Stimulated activated CD4-positive, alpha-beta T cell treated with anti-CD3 and anti-CD28 coated beads, Interleukin-12 subunit alpha, Interleukin-12 subunit beta, amount 100 ng/mL, for 48 hours (primary cell): ENCODE measurements at places on chromosomes 7 and 10.

GRCh38 chr10:78389419-78389818, 355.8 kb downstream of the RPS24 start:
- no peak for DNase-seq

GRCh38 chr10:123241391-123242141, 87.4 kb downstream of the BUB3 start:
- DNase-seq = no peak

DNA sequence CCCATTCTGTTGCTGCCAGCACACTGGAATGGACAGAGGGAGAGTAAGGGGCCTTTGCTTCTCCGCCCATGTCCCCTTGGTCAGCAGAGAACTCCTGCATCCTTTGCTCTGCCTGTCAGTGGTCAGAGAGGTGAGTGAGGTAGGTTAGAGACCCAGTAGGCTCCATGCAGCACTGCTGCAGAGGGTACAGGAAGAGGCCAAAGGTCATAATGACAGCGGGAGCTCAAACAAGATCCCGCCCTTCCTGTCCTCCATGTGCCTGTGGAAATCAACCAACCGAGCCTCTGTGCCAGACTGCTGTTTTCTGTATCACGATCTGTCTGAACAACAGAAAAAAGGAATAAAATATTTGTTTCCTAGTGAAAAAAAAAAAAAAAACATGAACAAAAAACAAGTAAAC, 81.4 kb downstream of the ZNF33B start:
- DNase-seq = no peak

GRCh38 chr10:113498997-113499396, 53.9 kb upstream of the HABP2 start:
- DNase-seq = no peak

- no peak for DNase-seq
These were observed 149.8 kb downstream of the GNAT3 start for GRCh38 chr7:80362010-80362618.

- no peak for DNase-seq
These were observed 25.3 kb upstream of the PPP2R2D start for GRCh38 chr10:131875501-131875900.

DNA sequence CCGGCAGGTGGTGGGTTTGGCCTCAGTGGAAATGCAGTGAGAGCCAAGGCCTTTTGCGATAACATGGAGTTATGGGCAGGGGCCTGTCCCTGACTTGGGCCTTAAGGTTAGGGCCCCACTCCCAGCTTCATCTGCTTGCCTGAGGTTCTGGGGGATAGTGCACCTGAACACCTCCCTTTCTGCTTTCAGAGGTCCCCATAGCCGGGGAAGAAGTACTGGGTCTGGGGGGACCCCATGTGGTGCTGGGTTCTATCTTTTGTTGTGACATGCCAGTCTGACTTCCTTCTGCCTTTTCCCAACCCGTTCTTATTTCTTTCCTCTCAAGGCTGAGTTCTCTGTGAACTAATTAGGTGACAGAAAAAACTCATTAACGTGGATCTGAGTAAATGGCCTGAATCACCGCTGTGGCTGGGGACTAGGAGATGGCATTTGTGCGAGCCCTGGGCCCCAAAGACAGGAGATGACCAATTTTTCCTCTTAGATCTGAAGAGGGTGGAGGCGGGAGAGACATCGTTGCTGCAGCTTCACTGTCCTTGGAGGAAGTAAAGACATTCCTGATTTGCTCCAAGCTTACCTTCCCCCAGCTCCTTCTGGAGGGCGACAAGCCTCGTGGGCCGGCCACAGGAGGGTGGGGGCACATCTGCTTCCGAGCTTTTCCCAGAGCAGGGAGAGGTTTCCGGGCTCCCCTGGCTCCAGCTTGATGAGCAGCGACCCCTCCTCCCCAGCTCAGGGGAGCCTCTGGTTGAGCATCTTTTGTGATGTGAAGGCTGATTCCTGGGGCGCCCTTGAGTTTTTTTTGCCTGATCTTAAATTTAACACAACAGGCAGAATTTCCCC, 2.0 kb downstream of the AGAP3 start:
- DNase-seq = no peak

DNA sequence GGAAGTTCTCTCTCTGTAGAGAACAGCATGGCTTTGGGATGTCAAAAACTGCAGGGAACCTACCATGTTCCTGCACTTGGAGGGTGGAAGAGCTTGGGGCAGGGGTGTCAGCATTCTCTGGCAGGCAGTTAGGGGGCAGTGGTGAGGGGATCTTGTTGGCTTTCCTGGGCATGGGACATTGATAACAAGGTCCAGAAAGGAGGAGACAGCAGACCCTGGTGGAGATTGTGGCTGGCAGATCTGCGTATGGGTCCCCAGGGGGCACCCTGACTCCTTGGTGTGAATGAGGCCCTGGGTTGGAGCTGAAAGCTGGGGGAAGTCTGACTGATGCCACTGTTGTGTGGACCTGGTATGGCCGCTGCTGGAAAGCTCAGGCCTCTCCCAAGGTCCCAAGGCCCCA, 22.9 kb upstream of the CAMK2B start:
- no peak for DNase-seq

- DNase-seq = no peak
These were observed 15.4 kb upstream of the VDAC2 start for GRCh38 chr10:75195035-75195763.

DNA sequence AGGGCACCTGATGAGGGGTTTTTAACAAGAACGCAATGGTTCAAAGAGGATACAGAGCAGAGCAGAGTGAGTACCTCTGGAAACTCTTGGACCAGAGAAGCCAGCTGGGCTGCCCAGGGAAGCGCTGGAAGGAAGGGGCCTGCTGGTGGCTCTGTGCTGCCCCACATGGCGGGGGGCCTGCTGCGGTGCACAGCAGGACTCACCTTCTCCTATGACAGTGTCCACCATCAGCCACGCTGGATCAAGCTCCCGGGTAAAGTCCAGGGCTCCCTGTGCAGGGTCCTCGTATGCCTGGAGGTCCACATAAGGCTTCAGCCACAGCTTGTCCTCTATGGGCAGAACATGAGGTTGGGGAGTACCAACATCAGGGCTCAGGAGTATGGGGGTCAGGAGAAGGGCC, 12.5 kb downstream of the EPHA1 start:
- no peak for DNase-seq

DNA sequence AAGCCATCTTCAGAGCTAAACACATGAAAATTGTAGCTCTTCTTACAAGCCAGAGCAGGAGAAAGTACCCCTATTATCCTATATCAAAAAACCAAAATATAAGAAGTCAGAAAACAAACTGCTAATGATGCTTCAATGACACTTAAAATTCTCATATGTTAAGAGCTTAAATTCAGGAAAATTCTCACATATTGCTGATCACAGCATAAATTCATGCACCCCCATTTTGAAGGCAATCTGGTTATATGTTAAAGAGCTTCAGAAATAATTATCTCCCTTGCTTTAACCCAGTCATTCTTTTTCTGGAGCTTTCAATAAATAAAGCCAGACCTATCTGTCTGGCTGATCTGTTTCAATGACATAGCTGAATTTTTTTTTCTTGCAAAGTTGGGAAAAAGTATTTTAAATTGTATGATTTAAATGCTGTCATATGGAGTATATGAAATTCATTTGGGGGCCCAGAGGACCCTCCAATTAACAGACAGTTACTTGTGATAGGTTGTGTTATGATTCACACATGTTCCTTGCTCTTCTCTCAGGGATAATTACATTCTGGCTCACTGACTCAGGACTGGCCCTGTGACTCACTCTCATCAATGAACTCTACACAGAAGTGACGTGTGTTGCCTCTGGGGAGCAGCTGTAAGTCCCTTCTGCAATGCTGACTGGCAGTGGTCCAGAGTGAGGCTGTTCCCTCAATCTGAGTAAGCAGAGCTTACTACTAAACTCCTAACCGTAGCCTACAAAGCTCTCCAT, 85.2 kb downstream of the HGF start:
- DNase-seq = no peak

- no peak for DNase-seq
These were observed 49.5 kb downstream of the WAPL start for GRCh38 chr10:86472061-86472460.

GRCh38 chr10:72093450-72093849, 5.1 kb upstream of the SPOCK2 start:
- no peak for DNase-seq

- no peak for DNase-seq
These were observed 276.8 kb downstream of the DNAJB9 start for GRCh38 chr7:108846471-108846870.

DNA sequence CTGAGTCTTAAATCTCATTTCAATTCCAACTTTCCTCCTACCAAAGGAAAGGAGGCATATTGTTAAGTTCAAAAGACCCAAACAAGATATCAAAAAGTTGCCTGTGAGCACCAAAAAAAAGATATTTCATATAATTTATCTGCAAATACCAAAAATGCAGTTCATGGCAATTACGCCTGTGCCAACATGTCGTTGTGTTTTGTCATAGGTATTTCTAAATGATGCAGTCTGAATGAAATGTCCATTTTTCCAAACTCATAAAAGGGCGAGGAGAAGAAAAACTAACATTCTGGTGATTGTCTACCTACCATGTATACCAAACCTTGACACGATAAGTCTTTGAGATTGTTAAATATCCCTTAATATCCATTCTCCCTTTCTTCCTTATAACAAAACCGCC, 109.8 kb downstream of the SGMS1 start:
- no peak for DNase-seq

DNA sequence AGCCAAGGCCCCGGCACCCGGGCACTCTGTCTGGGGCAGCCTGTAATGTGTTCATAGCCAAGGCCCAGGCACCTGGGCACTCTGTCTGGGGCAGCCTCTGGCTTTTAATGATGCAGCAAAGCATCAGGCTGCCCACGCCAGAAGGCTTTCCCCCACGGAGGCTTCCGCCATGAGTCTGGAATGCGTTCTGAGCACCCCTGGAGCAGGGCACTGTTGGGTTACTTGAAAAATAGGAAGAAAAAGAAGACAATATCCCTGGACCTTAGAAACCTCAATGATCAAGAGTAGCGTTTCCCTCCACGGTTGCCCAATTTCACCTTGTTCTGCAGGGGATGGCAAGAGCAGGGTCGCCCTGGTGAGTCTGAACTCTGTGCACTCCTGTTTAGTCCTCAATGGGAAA, 565.0 kb downstream of the PTPRN2 start:
- DNase-seq = no peak

DNA sequence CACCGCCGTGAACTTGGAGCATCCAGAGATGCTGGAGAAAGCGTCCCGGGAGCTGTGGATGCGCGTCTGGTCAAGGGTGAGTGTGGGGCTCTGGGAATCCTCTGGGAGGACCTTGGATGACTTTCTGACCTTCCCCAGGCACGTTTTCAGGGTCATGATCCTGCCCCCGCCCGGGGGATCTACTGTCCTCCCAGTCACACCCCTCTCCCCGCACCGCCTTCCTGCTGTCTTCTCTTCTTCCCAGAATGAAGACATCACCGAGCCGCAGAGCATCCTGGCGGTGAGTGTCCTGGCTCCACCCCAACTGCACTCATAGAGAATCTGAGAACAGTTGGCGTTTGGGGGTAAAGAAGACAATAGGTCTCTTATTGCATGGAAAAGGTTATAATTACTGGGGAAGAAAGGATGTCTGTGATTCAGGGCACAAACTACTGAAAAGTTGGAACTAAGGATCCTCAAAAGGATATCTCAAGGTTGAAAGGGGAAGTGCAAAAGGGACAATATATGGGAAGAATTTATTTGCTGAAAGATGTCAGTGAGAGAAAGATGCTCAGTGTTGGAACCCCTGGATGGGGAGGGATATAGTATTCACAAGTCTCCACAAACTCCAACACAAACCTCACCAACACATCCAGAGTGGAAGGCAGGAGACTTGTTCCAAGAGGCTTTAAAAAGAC, 1.9 kb downstream of the GSTK1 start:
- DNase-seq = no peak

DNA sequence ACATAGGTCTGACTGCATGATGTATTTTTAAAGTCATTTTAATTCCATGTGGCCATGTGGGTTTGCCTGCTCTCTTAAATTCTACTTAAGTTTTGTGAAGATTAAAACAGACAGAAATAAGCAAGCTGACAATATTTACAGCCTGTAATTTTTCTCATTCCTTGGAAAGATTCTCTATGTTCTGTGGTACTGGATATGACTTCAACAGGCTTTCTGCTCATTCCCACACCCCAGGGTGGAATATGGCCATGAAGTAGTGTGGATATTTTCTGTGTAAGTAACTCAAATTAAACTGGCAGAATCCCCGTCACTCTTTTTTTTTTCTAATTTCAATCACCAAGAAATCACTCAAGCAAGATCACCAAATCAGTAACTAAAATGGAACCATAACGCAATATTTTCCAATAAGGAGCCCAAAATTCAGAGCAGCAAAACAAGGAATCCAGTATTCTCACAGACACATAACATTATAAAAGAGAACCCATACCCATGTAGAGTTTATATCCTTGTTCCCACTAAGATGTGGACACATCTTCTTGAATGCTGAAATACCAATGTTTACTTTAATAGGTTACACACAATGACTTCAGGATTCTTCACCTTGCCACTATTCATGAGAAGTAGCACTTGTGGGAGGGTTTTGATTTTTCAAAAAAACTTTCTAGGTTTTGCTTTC, 5.7 kb downstream of the HOXA5 start:
- no peak for DNase-seq

DNA sequence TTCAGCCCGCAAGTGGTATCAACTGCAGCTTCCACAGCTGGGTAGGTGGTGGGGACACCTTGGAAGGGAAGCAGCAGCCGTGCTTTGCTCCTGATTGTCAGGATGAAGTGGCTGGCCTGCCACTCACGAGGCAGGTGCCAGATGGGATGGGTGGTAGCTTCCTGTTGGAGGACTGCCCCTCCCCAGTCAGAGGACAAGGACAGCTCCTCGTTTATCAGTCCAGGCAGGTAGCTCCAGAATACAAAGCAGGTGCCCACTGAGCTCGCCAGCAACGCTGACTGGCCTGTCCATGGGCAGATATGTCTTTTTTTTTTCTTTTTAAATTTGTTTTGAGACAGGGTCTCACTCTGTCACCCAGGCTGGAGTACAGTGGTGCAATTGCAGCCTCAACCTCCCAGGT, 431.3 kb downstream of the GALNT17 start:
- DNase-seq = no peak

- no peak for DNase-seq
These were observed 1.3 kb downstream of the MIOS start for GRCh38 chr7:7567898-7568531.

DNA sequence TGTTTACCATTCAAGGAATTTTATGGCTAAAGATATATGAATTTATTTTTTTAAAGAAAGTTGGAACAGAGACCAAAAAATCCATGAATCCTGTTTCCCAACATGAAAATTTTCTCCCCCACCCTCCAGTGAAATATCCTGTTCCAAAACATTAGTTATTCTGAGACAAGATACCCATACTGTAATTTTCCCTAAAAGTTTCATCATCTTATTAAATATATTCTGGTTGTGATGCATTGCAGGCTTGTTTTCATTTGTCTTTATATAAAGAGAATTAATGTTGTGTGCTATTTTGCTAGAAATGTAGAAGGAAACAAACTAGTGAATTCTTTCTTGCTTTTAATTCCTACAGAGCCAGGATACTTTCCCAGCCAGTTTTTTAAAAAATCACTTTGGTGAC, 106.6 kb downstream of the EXOC4 start:
- DNase-seq = no peak

GRCh38 chr10:31578951-31579350, 259.9 kb downstream of the ZEB1 start:
- no peak for DNase-seq

GRCh38 chr7:151899513-151900360, 22.8 kb upstream of the PRKAG2 start:
- no peak for DNase-seq

GRCh38 chr10:44938956-44939355, 20.6 kb upstream of the RASSF4 start:
- no peak for DNase-seq
